ENCODE measurements at places on chromosomes 3 and 15.

GRCh38 chr3:114155370-114155821, 23.5 kb downstream of the DRD3 start:
- DNase-seq: no peak

DNA sequence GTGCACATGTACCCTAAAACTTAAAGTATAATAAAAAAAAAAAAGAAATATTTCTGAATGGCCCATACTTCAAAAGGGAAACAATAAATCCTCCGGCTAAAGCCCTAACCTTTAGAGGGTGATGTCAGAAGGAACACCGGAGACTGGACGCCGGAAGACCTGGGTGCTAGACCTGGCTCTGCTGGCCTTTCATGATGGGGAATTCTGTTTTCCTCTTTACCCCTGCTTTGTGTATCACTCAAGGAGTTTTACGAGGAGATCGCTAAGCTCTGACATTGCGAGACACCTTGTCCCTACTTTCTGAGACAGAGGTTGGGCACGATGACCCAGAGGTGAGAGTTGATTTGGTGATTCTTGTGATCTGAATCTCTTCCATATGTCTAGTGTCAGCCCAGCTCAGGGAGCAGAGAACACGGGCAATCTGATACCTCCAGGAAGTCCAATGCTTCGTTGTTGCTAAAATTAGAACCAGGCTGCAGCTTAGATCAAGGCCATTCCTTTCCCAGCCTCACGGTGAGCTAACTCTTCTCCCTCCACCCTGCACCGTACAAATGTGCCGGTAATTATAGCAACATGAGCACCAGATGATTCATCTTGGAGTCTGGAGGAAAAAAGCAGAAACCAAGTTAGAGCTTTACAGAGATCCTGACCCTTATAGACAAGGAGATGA, 42.0 kb upstream of the CFAP161 start:
- no peak for DNase-seq

GRCh38 chr3:49799105-49799504, 568 bp downstream of the CDHR4 start:
- no peak for DNase-seq

DNA sequence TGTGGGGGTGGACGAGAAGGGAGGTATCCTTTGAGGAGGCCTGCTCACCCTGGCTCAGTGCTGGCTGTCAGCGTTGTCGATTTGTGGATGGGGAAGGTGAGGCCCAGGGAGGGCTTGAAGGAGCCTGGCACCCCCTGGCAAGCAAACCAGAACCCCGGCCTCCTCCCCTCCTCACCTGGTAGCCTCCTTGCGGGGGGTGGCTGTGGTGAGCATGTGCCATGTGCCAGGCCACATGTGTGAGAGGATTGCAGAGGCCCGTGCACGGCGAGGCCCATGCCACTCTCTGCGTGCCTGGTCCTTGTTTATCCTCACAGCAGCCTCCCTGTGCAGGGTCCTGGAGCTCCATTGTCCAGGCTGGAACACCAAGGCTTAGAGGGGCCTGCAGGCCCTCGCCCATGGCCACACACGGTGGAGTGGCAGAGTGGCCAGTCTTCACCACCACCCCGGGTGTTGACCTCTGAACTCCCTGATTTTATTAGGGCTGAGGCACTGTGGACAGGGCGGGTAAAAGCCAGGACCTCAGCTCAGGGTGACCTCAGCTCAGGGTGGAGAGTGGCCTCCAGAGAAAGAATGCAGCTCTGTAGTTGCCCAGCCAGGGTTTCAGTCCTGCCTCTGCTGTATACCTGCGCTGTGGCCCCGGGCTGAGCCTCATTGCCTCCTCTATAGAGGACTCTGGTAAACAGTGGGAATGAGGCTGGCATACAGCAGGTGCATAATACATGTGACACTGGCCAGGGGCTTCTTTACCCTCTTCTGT, 29.1 kb downstream of the HDAC11 start:
- no peak for DNase-seq

GRCh38 chr15:93372208-93372864, 283.3 kb upstream of the RGMA start:
- DNase-seq: no peak

GRCh38 chr3:123818921-123819429, 65.2 kb downstream of the MYLK start:
- no peak for DNase-seq

GRCh38 chr3:186418671-186419145, 56.7 kb upstream of the DGKG start:
- no peak for DNase-seq

DNA sequence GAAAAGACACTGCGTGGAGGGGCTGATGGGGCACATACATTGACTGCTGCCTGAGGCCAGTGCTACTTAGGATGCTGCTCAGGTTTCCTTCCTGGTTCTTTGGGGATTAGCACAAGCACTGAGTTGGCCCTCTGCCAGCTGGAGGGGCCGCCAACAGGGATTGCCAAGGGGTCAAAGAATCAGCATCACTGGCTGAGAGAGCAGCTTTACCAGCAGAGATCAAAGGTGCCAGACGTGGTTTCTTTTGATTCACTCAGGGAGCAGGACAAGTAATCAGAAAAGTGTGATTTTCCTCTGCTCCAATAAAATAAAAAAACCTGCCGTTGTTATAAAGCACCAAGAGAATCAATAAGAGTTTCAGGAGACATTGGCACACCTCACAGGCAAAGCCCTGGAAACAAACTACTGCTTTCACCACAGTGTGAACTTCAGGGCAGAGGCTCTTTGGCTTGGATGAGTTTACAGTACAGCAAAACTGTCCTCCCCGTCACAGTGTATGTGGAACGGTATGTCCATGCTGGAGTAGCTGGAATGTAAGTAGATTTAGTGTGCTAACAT, 45.8 kb upstream of the FSIP1 start:
- DNase-seq: no peak

DNA sequence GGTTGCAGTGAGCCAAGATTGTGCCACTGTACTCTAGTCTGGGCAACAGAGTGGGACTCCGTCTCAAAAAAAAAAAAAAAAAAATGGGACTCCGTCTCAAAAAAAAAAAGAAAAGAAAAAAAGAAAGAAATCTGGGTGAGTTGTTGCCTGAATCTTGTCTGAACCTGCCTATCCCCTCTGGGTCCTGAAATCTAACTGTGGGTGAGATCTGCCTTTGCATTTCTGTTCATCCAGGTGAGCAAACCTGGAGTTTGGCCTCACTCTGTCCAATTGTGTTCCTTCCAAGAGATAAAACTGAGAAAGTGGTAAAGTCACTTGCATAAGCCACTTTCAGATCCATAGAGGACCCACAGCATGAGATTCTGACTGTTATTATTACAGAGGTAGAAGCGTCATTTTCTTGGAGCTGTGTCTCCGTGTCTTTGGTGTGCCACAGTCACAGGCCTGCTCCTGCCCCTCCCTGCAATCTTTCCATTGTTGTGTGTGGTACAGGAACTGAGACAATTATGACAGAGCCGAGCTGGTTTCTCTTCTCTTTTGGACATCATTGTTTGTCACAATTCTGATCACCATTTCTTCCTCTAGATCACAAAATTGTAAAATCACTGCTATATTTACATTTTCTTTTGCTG, 235.9 kb downstream of the LPP start:
- DNase-seq: no peak

Data from activated CD8-positive, alpha-beta memory T cell treated with anti-CD3 and anti-CD28 coated beads for 1 hour (primary cell).